ENCODE measurements at places on chromosomes 12 and 14. TPM values are rescaled to one million over a fixed set of nuclear protein-coding genes. Genes with fewer than 3 reads are reported as not detected.

ISCA2 gene
- 22.0 TPM for total RNA-seq

GPRC5A gene
- total RNA-seq: 93.8 TPM

NINJ2 gene
- not detected for total RNA-seq

ATF7 gene
- 9.7 TPM for total RNA-seq

NABP2 gene
- total RNA-seq: 60.1 TPM

OVCH1 gene
- total RNA-seq: not detected

CD63 gene
- 1,598 TPM for total RNA-seq

KRT6C gene
- not detected for total RNA-seq

ZFHX2 gene
- total RNA-seq: 1.9 TPM

SLC6A13 gene
- not detected for total RNA-seq

PRPH gene
- not detected for total RNA-seq

PTPRR gene
- 0.18 TPM for total RNA-seq

BDKRB2 gene
- total RNA-seq: 30.8 TPM

TRHDE gene
- 22.0 TPM for total RNA-seq

GPR137C gene
- total RNA-seq: 0.35 TPM

MFAP5 gene
- total RNA-seq: 3.2 TPM

CLEC14A gene
- total RNA-seq: 2.7 TPM

RNASE7 gene
- not detected for total RNA-seq

SERPINA10 gene
- not detected for total RNA-seq

B4GALNT1 gene
- total RNA-seq: 8.4 TPM

MARS1 gene
- 166 TPM for total RNA-seq

CSRP2 gene
- 23.4 TPM for total RNA-seq

INHBE gene
- 3.5 TPM for total RNA-seq

CISTR gene
- total RNA-seq: not detected

GSC gene
- total RNA-seq: 0.58 TPM

PLEKHD1 gene
- not detected for total RNA-seq

SRRM4 gene
- total RNA-seq: not detected

CFAP54 gene
- 2.6 TPM for total RNA-seq

ZFYVE1 gene
- 15.8 TPM for total RNA-seq

PRB2 gene
- total RNA-seq: not detected

FOXG1 gene
- not detected for total RNA-seq

KCNH5 gene
- total RNA-seq: not detected

E2F7 gene
- 5.2 TPM for total RNA-seq

TCL1B gene
- total RNA-seq: not detected

TMEM52B gene
- total RNA-seq: 10.4 TPM

RALGAPA1 gene
- 10.5 TPM for total RNA-seq

RTN1 gene
- not detected for total RNA-seq

TAS2R42 gene
- total RNA-seq: not detected

All from myometrial cell (primary cell).